A549 (cell line): ENCODE measurements at places on chromosomes 5 and 9. TPM values are rescaled to one million over a fixed set of nuclear protein-coding genes. Genes with fewer than 3 reads are reported as not detected.
A peak's percentile ranks its signal among the peaks of the same experiment; 100 is the strongest.

The ANKRD31 gene
- polyA plus RNA-seq, result 0.12 to 0.15 TPM (median 0.15 TPM) in 3 replicates

The FRRS1L gene
- polyA plus RNA-seq, result 0.42 to 0.59 TPM (median 0.54 TPM) in 3 replicates

The NDST1 gene
- 50.8 to 59.7 TPM (median 55.8 TPM) in 3 replicates for polyA plus RNA-seq

The RMRP gene
- 14.7 TPM in 1 of 3 replicates, not detected in the others for polyA plus RNA-seq

The TLR4 gene
- polyA plus RNA-seq, result 0.04 to 0.08 TPM (median 0.05 TPM) in 3 replicates

The TAF11L3 gene
- not detected in 3 replicates for polyA plus RNA-seq

The RBM22 gene
- polyA plus RNA-seq, result 37.6 to 42.2 TPM (median 41.2 TPM) in 3 replicates

The STK32A gene
- 0.45 to 0.63 TPM (median 0.50 TPM) in 3 replicates for polyA plus RNA-seq

The TBC1D2 gene
- 6.5 to 7.5 TPM (median 7.3 TPM) in 3 replicates for polyA plus RNA-seq

The CCDC171 gene
- polyA plus RNA-seq, result 0.67 to 1.0 TPM (median 0.88 TPM) in 3 replicates

The SPINK4 gene
- not detected in 3 replicates for polyA plus RNA-seq

DNA sequence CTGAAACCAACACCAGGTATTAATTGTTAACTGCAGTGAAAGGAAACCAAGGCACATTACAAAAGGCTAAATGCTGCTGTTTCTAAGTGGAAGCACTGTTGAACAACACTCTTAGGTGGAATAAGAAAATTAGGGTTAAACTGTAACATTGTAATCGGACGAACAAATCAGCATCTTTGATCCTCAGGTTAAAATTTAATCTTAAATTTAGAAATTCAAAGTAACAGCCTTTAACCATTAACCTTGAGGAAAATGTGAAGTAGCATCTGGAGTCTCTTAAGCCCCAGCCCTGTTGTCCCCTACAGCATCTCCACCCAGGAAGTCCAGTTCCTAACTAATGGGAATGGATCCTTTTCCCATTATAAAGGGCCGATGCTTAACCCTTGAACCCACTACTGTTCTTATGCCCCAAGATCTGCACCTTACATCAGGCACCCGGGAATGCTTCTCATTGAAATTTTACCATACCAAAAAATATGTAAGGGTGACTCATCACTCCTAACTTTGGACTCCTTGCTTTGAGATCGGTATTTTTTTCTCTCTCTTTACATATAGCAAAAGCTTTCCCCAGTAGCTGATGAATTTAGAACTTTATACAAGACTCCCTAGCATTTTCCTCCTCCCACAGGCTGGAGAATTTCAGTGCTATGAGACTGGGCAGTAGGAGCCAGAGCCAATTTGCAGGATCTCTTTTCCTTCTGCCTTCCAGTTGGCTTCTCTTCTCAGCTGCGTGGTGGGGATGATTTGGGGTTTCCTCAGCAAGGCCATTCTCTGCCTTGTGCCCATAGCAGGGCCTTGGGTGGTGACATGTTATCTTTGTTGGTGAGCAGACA is 32.0 kb upstream of the ITGA2 start:
- no peak for DNase-seq

DNA sequence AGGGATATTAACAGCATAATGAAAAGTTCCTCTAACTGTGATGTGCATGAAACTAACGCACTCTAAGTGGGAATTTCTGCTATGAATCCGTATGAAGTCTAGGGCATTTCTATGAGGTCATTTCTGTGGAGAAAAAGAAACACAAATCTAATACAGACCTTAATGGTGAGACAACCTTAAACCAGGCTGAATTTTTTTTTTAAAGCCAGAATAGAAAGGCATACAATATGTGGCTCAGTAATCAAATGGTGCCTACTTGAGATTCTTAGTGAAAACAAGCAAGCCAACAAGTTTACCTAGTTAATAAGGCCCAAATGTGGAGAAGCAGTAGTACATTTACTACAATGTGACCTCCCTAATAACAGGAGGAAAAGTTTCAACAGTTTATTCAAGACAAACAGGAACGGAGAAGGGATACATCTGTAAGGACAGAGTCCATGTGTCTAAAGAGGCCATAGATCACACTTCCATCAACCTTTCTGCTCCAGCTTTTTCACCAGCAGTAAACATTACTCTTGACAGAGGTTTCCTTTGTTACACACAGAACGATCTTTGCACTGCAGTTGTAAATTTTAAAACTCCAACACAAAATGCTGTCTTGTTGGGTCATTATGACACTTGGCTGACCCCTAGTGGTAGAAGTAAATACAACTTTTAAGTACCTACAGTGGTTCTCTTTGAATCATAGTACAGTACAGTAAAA is 26.2 kb downstream of the CARNMT1 start:
- DNase-seq, result peak; percentile 86

DNA sequence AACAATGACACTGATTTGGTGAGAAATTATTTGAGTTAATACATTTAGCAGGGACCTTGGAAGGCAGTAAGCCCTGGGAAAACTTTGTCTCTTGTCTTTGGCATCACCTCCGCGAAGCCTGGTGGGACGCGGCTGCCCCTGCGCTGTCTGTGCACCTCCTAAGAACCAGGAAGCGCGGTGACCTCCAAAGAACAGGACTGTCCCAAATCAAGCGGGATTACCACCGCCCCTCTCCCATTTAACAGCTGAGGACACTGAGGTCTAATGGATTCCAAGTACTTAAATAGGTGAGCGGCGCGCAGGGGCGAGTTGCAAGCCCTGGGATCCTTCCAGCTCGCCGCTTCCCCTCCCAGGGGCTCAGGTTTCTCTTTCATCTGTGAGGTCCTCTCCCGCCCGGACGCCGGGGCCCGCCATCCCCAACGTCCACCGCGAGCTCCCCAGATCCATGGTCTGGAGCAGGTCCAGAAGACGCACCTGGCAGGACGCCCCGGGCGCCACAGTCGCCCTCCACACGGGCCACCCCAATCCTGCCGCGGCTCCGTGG is 432 bp downstream of the STARD4 start:
- DNase-seq, result peak; percentile 34

- DNase-seq, result no peak
These were observed 56.0 kb downstream of the AUH start for GRCh38 chr9:91305596-91306295.

GRCh38 chr9:135928074-135928730 is 20.9 kb upstream of the CAMSAP1 start:
- no peak for DNase-seq

- DNase-seq, result peak; percentile 14
These were observed 57.9 kb downstream of the TGFBR1 start for GRCh38 chr9:99162759-99163364.

DNA sequence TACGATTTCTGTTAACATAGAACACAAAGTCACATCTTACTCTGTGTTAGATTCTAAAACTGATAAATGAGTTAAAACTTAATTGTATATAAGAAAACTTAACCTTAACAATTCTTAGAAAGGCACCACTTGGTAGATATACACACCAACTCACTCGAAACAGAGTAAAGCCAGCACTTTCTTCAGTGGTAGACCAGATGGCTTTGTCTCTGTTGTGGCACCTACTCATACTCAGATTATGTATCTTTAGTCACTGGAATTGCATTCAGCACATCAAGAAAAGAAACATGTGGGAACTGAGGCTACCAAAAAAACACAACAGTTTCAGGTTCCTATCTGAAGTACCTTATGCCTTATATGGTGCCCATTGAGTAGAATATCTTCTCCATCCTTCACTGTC is 192.5 kb downstream of the ZNF608 start:
- DNase-seq, result no peak

GRCh38 chr5:58891086-58891970 is 308.5 kb downstream of the RAB3C start:
- DNase-seq, result peak; percentile 100

- peak; percentile 91 for DNase-seq
These were observed 330.7 kb downstream of the PDE4D start for GRCh38 chr5:59562756-59563389.

DNA sequence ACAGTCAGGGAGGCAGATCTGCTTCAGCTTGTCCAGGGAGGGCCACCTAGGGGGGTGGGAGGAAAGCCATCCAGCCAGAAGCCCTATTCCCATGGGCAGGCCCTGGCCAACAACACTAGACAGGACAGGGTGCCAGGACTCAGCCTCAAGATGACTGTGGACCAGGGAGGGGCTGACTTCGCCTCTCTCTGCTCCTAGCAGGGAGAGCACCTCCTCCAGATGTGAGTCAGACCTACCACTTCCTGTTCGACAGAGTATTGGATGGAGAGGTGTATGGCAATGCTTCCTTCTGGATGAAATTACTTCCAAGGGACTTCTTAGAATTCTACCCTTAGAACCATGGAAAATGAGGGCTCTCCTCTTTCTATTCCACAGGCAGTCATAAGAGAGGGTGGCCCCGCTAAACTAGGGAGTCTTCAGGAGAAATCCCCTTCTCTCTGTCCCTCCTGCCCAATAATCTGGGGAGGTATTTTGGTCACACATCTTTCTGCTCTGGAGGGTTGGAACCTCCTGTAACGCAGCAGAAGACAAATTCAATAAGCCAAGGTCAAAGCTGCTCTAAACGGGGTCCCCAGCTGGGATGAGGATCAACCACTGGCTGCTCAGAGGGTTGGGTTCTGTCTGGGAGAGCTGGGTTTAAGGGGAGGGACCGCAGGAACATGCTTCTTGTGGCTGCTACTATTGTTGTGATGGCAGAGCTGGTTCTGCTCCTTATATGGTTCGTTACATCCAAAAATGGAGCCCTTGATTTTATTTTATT is 23.2 kb upstream of the RCL1 start:
- DNase-seq, result no peak

GRCh38 chr5:76445830-76446229 is 42.7 kb downstream of the IQGAP2 start:
- no peak for DNase-seq

DNA sequence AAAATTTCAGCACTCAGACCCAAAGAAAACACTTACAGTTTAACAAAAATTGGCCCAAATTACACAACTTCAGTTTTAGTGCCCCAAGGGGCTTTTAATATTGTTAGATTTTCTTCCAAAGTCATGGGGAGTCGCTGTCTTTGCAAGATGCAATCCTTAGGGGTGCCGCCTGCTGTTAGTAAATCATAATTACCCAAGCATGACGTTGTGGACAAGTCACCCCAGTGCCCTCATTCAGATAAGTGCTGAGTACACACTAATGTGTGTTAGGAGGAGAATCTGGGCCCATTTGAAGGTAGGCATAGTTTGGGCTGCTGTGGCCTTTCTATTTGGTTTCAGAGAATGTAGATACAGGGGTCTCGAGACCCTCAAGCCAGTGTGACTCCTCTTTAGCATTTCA is 138.1 kb downstream of the SV2C start:
- no peak for DNase-seq

DNA sequence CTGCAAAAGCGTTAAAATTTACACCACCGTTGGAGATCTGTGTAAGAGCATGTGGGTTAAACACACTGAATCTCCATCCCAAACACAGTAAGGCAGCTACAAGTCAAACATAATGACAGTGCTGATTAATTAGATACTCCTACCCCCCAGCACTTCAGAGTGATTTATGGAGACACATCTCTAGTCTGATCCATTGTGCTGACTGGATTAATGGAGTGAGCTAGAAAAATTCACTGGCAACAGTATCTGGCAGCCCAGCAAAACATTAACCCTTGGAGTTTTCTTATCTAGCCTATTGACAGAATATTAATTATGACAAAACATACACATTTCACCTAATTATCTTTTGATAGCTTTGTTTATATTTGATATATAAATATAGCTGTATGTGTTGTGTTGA is 188.6 kb upstream of the ISL1 start:
- DNase-seq, result no peak

GRCh38 chr5:7412409-7412808 is 16.5 kb downstream of the ADCY2 start:
- no peak for DNase-seq

DNA sequence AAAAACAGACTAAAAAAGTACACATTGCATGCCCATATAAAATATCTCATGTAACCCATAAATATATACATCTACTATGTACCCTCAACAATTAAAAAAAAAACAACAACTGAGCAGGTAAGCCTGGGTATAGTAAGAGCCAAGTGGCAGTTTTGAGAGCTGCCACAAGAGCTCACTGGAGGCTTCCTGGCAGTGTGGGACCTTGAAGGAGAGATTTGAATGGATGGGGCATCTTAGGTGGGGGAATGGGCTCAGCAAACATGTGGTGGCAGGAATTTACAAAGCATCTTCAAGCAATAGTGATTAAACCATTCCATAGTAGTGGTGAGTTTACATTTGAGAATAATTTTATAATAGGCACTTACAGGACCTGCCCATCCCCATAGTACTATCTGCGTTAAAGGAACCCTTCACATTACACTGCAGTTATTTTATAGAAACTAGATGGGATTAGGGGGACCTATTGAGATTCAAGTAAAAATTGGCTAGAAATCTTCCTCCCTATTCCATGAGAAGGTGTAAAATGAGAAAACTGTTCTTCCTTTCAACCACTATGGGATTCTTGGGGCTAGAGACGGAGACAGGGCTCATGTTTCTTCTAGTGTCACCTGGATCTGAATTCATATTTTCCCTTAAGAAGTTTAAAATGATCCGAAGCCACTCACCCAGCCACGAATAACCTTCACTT is 6.9 kb downstream of the MEGF10 start:
- DNase-seq, result no peak

- DNase-seq, result no peak
These were observed 4.5 kb downstream of the TYRP1 start for GRCh38 chr9:12697719-12698118.

GRCh38 chr9:12722131-12722530 is 28.9 kb downstream of the TYRP1 start:
- DNase-seq, result no peak

DNA sequence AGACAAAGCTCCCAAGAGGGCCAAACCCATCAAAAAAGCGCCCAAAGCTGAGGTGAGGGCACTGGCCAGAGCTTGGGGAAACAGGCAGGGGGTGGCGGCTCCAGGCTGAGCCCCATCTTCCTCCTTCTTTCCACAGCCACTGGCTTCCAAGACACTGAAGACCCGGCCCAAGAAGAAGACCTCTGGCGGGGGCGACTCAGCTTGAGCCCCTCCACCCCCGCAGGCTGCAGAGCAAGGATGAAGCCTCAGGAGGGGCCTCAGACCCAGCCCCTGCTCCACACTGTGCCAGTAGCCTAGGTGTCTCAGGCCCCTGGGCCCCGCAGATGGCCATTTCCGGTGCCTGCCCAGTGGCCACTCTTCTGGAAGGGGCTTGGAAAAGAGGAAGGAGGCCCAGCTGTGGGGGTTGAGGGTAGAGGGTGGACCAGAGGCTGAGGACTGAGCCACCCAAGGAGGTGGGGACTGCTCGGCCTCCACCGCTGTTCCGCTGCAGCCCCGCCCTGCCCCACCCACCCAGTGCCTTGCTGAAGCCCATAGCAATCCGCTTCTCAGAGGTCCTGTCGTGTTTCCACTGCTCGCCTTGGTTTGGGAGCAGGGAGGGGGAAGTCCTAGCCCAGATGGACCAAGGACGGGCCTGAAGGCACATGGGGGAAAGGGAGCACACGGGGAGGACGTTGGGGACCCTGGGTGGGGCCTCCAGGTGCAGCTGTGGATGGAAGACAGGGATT is 6.9 kb downstream of the REEP2 start:
- DNase-seq, result no peak
